ENCODE measurements at places on chromosomes 2 and 18.
A peak's percentile ranks its signal among the peaks of the same experiment; 100 is the strongest.

DNA sequence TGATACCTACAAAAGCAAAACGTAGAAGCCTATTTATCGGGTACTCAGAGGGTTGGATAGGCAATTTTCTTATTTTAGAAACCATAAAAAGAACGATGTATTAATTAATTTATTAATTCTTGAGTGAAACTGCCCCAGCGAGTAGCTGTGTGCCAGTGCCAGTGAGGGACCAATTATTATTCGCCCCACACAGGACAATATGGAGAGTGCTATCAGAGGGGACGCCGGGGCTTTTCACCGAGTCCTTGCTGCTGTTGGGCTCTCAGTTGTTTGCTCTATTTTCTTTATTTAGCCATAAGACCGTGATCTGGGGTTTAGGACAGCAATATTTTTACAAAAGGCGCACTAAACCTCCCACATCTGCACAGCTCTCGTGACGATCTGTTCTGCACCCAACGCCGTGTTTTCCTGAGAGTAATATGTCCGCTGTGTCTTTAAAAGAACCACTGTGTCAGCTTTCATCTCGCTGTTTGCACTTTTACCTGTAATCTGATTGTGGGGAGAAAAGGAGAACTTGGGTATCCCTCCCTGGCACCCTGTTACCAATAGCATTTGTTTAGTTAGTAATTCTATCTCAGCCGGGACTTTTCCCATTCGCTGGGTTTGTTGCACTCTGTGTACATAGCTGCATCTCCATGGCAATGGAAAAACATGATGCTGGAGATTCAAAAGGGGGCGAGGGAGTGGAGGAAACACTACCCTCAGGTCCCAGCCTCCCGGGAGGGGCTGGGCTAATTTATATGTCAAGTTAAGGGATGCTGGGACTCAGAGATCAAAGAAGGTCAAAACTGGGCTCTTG is 30.1 kb upstream of the ZNF516 start:
- peak; percentile 84 for DNase-seq

- DNase-seq, result no peak
Measured at GRCh38 chr2:177625744-177626650, 233.4 kb downstream of the AGPS start.

DNA sequence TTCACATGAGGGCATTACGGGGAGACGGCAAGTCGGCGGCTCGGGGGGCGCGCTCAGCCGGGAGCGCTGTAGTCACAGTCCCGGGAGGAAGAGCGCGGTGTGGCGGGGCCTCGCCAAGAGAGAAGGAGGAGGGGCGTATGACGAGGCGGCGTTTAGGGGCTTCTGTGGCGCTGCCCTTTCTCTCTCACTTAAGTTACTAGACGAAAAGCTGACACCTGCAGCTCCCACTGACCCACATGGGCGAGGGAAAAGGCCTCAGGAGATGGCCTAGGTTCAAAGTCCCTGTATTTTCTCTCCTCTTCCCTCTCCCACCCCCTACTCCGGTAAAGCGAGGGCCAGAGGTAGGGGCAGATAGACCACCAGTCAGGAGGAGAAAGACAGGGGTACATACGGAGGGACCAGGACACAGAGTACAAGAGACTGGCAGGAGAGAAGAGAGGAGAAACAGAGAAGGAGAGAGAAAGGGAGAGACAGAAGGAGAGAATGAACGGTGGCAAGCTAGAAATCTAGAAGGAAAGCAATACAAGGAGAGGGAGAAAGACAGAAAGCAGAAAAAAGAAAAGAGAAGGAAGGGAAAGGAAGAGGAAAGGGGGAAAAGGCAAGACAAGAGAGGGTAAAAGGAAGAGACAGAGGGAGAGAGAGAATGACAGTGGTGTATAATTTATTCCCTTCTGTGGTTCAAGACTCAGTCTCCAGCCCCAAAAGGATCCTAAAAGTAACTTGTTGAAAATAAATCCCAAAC is 3.8 kb downstream of the SIX2 start:
- no peak for DNase-seq

DNA sequence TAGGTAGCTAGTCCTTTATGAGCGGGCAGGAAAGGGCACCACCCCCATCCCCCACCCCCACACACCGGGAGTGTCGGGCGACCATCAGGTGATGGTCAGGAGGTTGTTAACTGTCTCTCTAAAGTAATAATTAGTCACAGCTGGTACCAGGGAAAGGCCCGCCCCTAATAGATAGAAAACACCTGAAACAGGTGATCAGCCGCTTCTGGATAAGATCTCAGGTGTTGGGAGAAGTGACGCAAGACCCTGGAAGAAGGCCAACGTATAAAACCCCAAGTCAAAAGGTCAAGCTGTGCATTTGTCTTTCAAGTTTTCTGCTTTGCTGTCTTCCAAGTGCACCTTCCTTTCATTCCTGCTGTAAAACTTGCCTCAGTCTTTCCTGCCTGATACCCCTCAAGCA is 59.6 kb upstream of the LINC00305 start:
- no peak for DNase-seq

- no peak for DNase-seq
Measured at GRCh38 chr2:98702127-98702802, 28.7 kb downstream of the MGAT4A start.

DNA sequence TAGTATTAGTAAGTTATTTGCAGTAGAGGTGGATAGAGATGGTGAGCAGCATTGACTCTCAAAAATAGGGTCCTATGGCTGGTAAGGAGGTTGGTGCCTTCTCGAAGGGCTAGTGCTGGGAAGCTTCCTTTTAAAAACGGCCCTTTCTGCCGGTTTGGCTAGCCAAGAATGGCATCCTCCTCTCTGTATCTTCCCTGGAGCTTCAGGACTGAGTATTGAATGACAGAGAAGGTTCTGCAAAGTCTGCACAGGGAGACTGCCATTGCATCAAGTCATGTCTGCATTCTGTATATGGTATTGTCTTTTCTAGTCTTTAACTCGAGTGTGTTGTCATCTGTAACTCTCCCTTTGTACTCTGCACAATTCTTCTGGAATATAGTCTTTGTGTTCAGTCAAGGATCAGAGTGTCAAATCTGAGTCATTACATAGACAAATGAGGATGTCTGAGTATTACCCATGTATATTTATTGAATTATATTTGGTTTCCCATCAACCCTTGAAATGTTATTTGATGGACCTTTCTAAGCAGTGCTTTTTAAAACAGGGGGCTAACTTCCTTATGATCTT is 1.1 kb downstream of the LDLRAD4 start:
- DNase-seq, result no peak

DNA sequence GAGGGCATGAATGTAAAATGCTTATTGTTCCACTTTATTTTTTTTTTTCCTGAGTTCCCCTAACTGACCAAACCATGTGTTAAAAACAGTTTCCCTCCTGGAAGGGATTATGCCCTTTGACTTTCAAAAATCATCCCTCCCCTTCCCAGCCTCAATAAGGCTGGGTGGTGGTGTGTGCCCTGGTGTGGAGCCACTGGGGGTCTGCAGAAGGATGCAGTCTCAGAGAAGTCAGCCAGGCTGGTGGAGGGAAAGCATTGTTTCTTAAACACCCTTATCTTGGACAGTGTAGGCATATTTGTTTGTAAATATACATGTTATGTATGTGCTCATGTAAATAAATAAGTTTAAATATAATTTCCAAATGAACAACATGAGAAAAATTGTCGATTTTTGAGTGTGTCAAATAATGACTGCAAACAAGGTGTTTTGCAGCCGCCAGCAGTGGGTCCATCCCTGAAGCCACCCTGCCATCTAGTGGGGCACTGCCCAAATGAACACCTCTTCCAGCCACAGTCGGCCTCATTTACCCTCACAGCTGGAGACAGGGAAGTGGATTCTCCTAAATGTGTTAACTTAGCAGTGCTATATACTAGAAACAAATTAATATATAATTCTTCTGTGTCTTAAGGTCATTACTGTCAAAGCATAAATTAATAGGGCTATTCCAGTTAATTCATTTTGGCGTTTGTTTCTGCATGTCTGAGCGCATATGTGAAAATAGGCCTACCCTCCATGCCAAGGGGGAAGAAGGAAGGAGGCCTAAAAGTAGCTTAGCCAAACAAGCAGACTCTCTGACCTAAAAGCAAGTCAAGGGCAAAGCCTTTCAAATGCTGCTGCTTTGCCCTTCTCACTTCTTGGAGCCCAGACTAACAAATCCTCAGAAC is 209.6 kb upstream of the PIK3C3 start:
- DNase-seq, result peak; percentile 50

DNA sequence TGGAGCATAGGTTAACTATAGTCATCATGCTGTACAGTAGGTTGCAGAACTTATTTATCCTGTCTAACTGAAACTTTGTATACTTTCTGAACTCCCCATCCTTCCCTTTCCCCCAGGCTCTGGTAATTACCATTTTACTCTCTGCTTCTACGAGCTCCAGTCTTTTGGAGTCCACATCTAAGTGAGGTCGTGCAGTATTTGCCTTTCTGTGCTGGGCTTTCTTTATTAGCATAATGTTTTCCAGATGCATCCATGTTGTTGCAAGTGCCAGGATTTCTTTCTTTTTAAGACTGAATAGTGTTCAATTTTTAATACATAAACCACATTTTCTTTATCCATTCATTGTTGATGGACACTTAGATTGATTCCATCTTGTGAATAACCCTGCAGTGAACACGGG is 464.1 kb downstream of the TGIF1 start:
- no peak for DNase-seq

DNA sequence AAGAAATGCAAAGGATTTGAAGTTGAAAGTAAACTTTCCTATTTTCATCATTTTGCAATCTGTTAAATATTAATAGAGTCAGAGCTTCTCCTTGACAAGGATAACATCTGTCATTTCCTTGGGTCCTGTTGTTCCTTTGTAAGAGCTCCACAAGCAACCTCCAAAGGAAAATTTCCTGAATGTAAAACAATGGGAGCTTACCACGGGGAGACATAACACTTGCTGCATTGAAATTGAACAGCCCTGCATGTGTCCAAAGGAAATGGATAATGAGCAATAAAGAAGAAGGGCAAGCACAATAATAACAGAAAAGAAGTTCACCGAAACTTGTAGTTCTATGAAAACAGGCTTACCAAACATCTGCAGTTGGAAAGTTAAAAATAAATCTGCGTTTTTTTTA is 42.0 kb upstream of the SCG2 start:
- DNase-seq, result no peak

GRCh38 chr18:30016179-30016578 is 1026.4 kb downstream of the DSC3 start:
- DNase-seq, result no peak

- DNase-seq, result peak; percentile 47
Measured at GRCh38 chr2:171237751-171238505, 77.2 kb upstream of the TLK1 start.

All from common myeloid progenitor, CD34-positive (primary cell).